GDM1 (cell line): ENCODE measurements at places on chromosomes 2 and 18.

- no peak for DNase-seq
These were observed 208.0 kb upstream of the FBXO11 start for GRCh38 chr2:48114256-48114655.

DNA sequence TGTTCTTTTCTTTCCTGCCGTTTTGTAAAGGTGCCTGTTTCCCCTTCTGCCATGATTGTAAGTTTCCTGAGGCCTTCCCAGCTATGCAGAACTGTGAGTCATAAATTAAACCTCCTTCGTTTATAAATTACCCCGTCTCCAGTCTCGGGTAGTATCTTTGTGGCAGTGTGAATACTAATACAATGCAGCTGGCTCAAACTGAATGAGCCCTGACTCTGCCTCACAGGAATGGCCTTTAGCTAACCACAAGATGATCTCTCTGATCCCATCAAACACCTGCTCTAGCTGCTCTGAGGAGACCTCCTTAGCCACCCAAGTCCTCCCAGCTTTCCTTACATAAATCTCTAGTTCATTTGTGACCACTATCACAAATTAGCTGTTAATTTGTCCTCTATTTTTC, 41.5 kb upstream of the CAB39 start:
- no peak for DNase-seq

- DNase-seq = peak; percentile 51
These were observed 28.0 kb downstream of the RFX8 start for GRCh38 chr2:101446869-101447268.

DNA sequence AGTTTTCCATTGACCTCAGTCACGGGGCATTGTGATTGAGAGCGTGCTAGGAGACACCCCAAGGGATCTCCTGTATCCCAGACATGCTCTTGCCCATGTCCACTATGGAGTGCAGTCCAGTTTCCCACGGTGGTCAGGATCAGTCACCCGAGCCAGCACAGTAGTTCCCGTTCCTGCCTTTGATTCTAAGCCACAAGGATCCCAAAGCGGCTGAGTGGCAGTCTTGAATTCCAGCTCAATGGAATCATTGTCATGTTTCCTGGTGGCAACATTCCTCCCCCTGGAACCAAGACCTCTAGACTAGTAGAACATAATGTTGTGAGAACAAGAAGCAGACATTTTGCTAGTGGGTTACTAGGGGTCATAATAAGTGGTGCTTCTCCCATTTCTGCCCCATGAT, 154.3 kb downstream of the SEPTIN10 start:
- DNase-seq = no peak

DNA sequence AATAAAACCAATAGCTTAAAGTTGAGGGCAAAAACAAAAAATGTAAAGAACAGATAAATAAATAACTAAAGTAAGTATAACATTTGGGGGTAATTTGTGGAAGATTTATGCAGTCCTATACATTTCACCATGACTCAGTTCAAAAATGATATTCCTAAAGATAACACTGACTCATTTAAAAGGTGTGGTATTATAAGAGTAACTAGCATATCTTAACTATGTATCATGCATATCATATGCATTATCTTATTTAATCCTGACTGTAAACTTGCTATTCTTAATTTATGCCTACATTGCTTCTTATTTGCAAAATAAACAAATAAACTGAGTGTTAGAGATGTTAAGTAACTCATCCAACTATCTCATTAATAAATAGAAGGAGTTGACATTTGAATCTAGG, 726.5 kb upstream of the PKDCC start:
- DNase-seq = no peak

DNA sequence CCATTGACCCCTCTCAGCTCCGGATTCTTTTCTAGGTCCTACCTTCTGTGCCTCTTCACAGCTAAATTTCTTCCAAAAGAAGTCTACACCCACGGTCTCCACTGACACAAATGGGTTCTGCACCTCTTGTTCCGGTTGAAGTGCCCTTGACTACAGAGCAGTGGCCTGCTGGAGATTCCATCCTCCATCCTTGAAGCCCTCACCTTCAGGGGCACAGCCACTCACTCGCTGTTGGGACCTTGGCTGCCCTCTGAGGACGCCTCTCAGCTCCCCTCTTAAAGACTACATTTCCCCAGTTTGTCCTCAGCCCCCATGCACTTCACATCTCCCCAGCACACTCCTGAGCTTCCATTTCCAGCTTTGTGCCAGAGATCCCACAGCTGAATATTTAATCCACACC, 226.3 kb downstream of the ATAD2B start:
- no peak for DNase-seq

DNA sequence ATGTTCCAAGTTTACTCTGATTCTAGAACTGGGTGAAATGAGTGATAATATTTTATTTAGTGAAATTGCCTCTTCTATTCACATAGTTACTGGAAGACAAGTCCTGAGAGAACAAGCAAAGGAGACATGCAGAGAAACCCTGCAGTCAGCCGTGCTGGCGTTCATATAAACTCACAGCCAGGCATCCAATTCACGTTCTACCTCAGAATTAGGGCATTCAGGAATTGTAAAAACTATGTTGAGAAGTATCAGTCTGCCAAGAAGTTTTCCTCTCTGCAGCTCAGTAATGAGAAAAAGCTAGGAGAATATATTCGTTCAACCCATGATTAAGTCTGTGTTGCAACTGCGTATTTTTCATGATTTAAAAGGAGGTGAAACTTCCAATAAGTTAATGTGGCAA, 156.2 kb upstream of the DSEL start:
- DNase-seq = no peak

DNA sequence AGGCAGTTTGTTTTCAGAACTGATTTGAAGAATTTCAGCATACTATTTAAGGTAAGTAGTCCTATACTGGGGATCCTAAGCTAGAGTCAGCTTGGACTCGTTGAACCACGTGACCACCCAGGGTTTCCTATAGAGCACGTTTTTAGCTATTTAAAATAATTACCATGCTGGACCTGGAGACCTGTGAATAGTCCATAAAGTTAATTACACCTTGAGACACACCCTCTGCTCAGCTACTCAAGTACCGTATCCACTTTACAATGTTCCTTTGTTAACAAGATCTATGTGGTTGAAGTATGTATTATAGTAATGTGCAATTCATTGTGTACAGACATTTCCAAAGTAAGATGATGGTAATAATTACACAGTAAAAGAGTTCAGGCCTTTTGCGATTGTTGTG, 67.6 kb downstream of the CRIM1 start:
- no peak for DNase-seq

- DNase-seq = no peak
These were observed 22.0 kb downstream of the ARHGAP15 start for GRCh38 chr2:143151111-143151752.

GRCh38 chr18:21559195-21559594, 41.3 kb downstream of the ESCO1 start:
- no peak for DNase-seq

DNA sequence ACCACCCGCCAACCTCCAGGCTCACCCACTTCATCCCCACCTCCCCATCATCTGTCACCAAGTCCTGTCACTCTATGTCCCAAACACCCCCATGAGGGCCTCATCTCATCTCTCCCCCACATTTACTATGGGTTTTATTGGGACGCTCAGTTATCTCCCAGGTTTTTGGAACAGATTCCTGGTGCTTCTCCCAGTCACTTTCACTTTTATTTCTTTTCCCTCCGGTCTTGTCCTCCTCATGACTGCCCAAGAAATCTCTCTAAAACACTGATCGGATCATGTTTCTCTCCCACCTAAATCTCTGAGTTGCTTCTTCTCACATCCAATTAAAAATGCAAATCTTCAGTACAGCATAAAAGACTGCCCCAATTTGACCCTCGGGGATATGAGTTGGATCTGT, 273.1 kb downstream of the PHLPP1 start:
- no peak for DNase-seq

DNA sequence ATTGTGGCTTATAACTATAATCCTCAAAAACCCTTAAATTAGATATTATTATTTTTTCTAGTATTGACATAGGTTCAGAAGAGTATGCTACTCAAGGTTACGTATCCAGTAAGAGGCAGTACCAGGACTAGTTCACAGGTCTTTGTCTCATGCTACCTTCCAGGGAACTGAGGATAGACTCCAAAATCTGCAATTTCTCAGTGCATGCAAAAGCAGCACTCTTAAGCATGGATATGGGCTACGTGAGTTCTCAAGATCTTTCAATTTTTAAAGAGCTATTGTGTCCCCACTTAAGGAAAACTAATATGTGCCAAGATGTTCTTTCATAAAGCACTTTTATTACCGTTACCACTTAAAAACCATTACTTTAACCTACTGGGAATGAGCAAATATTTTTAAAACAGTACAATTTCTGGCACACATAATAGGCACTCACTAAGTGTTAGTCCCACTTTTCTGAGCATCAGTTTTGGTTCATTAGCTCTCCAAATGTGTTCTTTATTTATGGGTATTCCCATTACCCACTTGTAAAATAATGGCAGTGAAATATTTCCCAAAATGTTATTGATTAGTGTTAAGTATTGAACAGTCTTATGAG, 113.8 kb upstream of the TTN start:
- DNase-seq = no peak

GRCh38 chr2:233772153-233772552, 6.0 kb upstream of the MROH2A start:
- no peak for DNase-seq

- no peak for DNase-seq
These were observed 437.0 kb downstream of the THSD7B start for GRCh38 chr2:137202318-137202717.

DNA sequence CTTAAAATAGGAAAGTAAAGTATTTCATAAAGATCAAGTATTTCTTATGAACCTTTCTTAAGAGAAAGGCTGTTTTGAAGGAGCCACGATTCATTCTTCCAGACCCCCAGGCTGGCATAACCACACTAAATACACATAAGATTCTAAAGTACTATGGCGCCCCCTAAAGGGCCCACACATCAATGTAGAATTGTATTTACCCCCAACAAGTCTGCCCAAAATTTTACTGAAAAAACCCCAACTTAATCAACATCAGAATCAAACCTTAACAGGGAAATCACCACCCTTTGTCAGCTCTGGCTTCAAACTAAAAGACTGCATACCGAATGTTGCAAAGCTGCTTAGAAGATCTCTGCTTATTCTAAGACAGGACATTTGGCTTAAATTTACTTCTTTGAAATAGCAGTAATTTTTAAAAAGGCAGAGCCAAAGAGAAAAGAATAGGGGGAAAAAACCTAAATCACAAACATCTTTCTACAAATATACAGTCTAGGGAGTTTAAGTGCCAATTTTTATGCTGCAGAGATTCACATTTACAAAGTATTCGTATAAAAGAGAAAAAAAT, 20.4 kb upstream of the BCL2 start:
- DNase-seq = peak; percentile 21
